ENCODE measurements at places on chromosomes 6 and 20. TPM values are rescaled to one million over a fixed set of nuclear protein-coding genes. Genes with fewer than 3 reads are reported as not detected.

GRCh38 chr6:12602951-12603672, 113.5 kb upstream of the PHACTR1 start:
- no peak for DNase-seq
- H3K36me3 ChIP-seq, result no peaks in the 10 kb centered on the region
- no peaks in the 10 kb centered on the region for H3K4me1 ChIP-seq
- H3K27ac ChIP-seq, result no peak overlapping the region

GRCh38 chr6:5693225-5694145, 313.2 kb downstream of the NRN1 start:
- H3K4me1 ChIP-seq, result no peaks in the 10 kb centered on the region
- H3K27ac ChIP-seq, result no peak overlapping the region
- H3K36me3 ChIP-seq, result no peaks in the 10 kb centered on the region
- H3K27me3 ChIP-seq, result no peaks in the 10 kb centered on the region

DNA sequence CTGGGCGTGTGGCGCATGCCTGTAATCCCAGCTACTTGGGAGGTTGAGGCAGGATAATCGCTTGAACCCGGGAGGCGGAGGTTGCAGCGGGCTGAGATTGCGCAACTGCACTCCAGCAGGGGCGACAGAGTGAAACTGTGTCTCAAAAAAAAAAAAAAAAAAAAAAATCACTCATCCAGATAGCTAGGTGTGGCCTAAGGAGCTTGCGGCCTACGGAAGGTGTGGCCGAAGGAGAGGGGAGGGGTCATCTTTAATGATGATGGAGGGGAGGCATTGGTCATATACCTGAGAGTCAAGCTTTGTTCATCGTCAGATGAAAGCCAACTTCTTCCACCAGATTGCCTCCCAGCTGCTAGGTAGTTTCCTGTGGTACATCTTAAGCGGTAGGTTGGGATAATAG, 801 bp upstream of the PPARD start:
- H3K4me3 ChIP-seq, result peak overlapping the region; percentile 18
- DNase-seq, result no peak
- no peaks in the 10 kb centered on the region for H3K27me3 ChIP-seq
- H3K4me1 ChIP-seq, result peaks cover 35% of the 10 kb centered on the region
- peak overlapping the region; percentile 99 for H3K27ac ChIP-seq
- peaks cover 8% of the 10 kb centered on the region for H3K36me3 ChIP-seq

CGA gene
- total RNA-seq, result not detected

GRCh38 chr20:57395111-57395966, 4.1 kb downstream of the RBM38 start:
- H3K27me3 ChIP-seq, result no peaks in the 10 kb centered on the region
- H3K27ac ChIP-seq, result peak overlapping the region; percentile 92
- peak; percentile 95 for DNase-seq
- peak overlapping the region; percentile 77 for H3K4me3 ChIP-seq

- H3K27ac ChIP-seq, result no peak overlapping the region
- peaks cover 7% of the 10 kb centered on the region for H3K27me3 ChIP-seq
- no peaks in the 10 kb centered on the region for H3K36me3 ChIP-seq
- no peak for DNase-seq
- H3K4me3 ChIP-seq, result no peak overlapping the region
Observed at GRCh38 chr20:20370094-20370575, 2.2 kb downstream of the INSM1 start.

GRCh38 chr6:116106146-116106545, 5.5 kb downstream of the NT5DC1 start:
- H3K4me3 ChIP-seq, result no peak overlapping the region
- no peak for DNase-seq
- H3K36me3 ChIP-seq, result peaks cover 6% of the 10 kb centered on the region
- H3K4me1 ChIP-seq, result peaks cover 44% of the 10 kb centered on the region
- H3K27me3 ChIP-seq, result no peaks in the 10 kb centered on the region
- no peak overlapping the region for H3K27ac ChIP-seq

DNA sequence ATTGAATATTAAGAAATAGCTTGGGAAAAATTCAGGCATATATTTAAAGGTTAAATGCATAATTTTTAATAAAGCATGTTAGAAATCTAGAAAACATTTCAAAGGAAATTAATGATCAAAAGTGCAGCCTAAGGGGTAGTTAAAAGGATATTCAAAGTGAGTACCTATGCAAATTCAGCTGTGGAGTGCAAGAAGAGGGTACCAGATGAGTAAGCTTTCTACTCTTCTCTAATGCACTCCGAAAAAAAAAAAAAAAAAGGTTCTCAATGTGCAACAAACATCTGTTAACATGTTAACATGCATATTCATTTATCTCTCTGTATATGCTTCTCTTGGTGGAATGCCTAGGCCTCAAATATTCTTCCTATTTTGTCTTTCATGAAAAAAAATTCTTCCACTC, 32.0 kb upstream of the KATNA1 start:
- no peaks in the 10 kb centered on the region for H3K27me3 ChIP-seq
- H3K27ac ChIP-seq, result peak overlapping the region; percentile 90
- peaks cover 45% of the 10 kb centered on the region for H3K36me3 ChIP-seq
- H3K4me1 ChIP-seq, result peaks cover 33% of the 10 kb centered on the region
- no peak for DNase-seq

- H3K4me1 ChIP-seq, result no peaks in the 10 kb centered on the region
- no peak overlapping the region for H3K27ac ChIP-seq
- H3K27me3 ChIP-seq, result no peaks in the 10 kb centered on the region
- no peak overlapping the region for H3K4me3 ChIP-seq
- no peak for DNase-seq
- no peaks in the 10 kb centered on the region for H3K36me3 ChIP-seq
Observed at GRCh38 chr6:146357578-146358430, 185.8 kb upstream of the RAB32 start.

- peaks cover 3% of the 10 kb centered on the region for H3K36me3 ChIP-seq
- no peak overlapping the region for H3K4me3 ChIP-seq
- no peak overlapping the region for H3K27ac ChIP-seq
- no peaks in the 10 kb centered on the region for H3K27me3 ChIP-seq
- no peak for DNase-seq
- peaks cover 36% of the 10 kb centered on the region for H3K4me1 ChIP-seq
Observed at GRCh38 chr6:108251252-108251651, 9.6 kb downstream of the SNX3 start.

C4A gene
- total RNA-seq, result 11.3 TPM

DNA sequence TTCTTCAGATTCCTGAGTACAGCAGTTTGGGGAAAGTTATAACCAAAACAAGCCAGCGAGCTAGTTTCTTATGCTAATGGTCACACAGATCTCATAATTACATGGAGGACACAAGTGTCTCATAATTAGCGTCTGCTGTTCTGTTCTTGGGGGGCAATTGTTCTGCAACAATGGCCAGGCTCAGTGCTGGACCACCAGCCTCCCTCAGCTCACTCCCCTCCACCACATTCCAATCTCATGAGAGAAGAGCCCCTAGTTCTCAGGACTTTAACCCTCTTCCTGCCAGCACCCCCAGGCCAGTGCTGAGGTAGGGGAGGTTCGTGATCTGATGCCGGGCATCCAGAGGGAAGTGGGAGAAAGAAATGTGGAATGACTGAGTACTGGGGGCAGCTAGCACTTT, 20.2 kb upstream of the TOX2 start:
- no peak overlapping the region for H3K27ac ChIP-seq
- H3K4me1 ChIP-seq, result no peaks in the 10 kb centered on the region
- no peak overlapping the region for H3K4me3 ChIP-seq

BMP5 gene
- total RNA-seq, result 1.5 TPM

DNA sequence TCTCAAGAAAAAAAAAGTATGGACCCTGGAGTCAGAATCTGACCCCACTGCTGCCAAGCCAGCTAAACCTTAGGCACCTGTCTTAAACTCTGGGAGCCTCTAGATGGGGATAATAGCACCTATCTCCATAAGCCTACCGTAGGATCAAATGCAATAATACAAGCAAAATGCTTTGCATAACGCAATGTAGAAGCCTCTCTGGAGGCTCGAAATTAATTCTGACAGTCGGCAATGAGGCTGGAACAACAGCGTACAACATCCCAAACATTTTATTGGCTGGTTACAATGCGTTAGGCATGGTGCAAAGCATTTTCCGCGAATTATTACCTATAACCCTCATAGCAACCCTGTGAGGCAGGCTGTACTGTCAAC, 521 bp downstream of the CDK5RAP1 start:
- H3K36me3 ChIP-seq, result no peaks in the 10 kb centered on the region
- no peak for DNase-seq
- no peaks in the 10 kb centered on the region for H3K27me3 ChIP-seq

DNA sequence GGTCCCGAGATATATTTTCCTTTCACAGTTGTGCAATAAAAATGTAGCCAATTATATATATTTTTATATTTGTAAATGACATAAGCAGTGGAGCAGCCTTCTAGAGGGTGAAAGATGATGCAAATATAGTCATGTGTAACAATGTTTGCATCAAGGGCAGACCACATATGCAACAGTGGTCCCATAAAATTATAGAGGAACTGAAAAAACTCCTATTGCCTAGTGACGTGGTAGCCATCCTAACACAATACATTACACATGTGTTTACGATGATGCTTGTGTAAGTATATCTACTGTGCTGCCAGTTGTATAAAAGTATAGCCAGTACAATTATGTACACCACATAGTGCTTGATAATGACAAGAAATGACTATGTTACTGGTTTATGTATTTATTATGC, 162.8 kb downstream of the ZFAND3 start:
- H3K4me3 ChIP-seq, result no peak overlapping the region
- H3K36me3 ChIP-seq, result no peaks in the 10 kb centered on the region
- peaks cover 65% of the 10 kb centered on the region for H3K4me1 ChIP-seq
- H3K27me3 ChIP-seq, result no peaks in the 10 kb centered on the region
- no peak for DNase-seq
- no peak overlapping the region for H3K27ac ChIP-seq
